ENCODE measurements at places on chromosomes 1 and 21. TPM values are rescaled to one million over a fixed set of nuclear protein-coding genes. Genes with fewer than 3 reads are reported as not detected.

DNA sequence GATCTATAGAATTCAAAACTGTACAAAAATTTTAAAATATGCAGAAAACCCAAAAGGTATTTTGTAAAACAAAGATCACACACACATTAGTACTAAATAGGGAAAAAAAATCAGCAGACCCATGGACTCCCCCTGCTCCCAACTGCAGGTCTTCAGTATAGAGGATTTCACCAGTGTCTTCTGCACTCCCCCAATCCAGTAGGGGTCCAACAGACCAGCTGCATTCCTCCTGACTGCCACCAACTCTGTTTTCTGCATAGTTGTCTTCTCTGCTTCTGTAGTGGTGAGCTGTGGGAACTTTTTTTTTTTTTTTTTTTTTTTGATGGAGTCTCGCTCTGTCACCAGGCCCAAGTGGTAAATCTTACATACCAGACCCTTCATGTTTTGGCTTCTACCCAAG is 21.9 kb downstream of the CLCA2 start:
- DNase-seq, result no peak

DNA sequence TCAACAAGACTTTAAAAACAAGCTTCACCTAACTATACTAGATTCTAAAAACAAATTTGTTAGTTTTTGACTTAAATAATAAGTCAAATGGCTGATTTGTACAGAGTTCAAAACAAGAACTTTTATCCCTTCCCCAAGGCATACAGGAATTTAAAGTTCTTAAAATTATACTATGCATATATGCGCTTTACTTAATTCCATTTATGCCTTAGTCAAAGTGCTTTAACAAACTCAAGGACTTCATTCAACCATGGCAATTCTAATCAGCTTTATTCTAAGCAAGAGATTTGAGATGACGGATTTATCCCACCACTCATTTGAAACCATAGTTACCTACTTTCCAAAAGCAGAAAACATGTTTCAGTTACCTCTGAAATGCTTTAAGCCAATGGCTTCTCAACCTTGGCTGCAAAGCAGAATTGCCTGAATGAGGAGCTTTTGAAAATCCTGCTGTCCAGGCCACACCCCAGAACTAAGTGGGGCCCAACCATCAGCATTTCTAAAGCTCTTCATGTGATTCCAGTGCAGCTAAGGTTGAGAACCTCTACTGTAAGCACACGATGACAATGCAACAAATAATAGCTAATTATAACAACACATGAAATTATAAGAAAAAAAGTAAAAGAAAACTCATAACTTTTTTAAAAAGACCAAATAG is 44.6 kb downstream of the TTLL7 start:
- no peak for DNase-seq

DNA sequence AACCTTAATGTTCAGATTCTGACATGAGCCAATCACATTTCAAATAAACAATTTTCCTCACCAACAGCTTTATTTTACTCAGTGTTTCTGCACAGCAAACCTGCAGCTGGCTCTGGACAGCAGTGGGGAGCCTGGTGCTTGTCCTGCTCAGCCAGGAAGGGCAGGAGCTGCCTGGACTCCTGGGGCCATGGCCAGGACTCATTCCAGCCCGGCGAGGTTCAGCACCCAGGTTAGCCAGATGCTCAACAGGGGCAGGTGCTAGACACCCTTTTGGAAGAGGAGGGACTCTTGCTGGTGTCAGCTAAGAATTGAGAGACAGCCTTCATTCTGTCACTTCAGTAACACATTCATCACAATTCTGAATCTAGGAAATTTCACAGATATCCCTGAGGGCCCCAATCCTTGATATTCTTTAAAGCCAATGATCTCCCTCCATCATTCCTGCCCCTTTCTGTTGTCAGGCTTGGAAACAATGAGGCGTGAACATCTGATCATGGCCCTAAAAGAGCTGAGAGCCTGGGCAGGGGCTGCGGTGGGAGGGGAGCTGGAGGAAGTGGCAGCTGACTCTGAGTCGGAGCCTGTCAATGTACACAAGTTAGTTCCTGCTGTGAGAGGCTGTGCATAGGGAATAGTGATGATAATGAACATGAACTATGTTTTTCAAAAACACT is 251.3 kb downstream of the SDCCAG8 start:
- DNase-seq, result no peak

Gene COA6
- polyA plus RNA-seq, result 31.1 TPM
